Psoas muscle (tissue), 8 donors: ENCODE measurements at places on chromosomes 1 and 21.

DNA sequence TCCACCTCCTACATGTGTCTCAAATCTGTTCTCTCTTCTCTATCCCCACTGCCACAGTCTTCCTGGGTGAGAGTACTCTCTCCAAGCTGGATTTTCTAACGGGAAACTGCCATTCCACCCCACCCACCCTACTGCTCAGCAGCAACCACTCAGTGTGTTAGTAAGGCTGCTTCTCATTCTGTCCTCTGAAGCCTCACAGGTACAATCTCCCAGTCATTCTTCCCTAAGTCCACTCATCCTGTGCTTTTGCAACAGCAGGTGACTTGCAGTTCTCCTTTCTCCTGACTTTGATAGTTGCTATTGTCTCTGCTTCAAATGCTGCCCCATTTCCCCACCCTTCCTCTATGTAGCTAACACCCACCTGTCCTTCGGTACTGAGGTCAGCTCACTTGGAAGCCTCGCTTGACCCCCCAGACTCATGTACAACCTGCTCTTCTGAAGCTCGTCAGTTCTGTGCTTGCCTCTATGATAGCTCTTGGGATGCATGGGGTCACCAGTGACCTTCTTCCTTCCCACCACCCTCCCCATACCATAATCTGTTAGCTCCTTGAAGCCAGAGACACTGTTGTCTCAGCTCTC lies 188.9 kb downstream of the RRAGC start:
- H3K4me3 ChIP-seq, result no peak overlapping the region
- H3K27me3 ChIP-seq, result peaks cover 5% of the 10 kb centered on the region
- H3K27ac ChIP-seq, result no peak overlapping the region
- H3K36me3 ChIP-seq, result no peaks in the 10 kb centered on the region
- DNase-seq, result no peak

DNA sequence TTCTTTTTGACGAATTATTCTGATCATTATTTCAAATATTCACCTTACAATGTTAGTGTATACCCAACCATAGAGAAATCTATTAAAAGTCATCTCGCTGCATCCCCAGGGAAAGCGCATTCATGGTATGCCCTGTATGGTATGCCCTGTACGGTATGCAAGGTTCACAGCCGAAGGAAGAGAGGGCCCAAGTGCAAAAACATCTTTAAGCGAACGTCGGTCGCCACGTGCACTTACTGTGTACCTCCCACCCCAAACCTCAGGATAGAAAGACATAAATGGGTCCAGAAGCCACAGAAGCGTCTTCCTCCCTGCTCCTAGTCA lies 14.4 kb downstream of the HLX start:
- H3K36me3 ChIP-seq, result no peaks in the 10 kb centered on the region
- peaks cover 37% of the 10 kb centered on the region for H3K27me3 ChIP-seq
- H3K4me1 ChIP-seq, result peaks cover 3% of the 10 kb centered on the region
- DNase-seq, result no peak
- H3K4me3 ChIP-seq, result peak overlapping the region; percentile 55

DNA sequence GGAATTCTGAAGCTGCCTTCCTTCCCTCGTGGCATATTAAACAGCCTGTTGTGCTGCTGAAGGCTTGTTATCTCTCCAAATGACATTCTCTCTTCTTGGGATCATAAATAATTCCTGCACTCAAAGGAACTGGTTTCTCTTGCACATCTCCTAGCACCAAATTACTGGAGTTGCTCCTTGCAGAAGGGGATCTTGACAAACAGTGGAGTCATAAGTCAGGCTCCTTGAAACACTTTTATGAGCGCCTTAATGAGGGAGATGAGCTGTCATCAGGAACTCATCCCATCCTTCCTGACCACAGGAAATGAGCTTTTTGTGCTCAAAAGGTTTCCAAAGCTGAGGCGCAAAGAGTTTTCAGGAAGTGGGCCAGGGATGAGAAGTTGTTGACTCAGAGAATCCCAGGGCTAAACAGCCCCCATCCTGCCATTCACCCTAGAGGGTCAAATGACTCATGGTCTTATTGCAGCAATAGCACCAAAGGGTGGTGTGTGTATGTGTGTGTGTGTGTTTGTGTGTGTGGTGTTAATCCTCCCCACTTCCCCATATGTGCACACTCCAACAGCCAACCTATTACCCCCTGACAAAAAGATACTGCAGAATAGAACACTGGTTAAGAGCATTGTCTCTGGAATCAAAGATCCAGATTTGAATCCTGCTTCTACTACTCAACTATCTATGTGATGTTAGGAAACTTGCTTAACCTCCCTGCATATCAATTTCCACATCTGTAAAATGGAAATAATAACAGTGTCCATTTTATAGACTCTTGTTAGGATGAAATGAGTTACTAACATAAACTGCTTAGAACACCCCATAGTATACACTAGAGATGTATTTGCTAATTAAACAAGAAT lies 2.8 kb upstream of the PHC2 start:
- H3K4me1 ChIP-seq, result peaks cover 9% of the 10 kb centered on the region
- no peak overlapping the region for H3K4me3 ChIP-seq
- H3K27me3 ChIP-seq, result no peaks in the 10 kb centered on the region
- peak overlapping the region; percentile 50 for H3K27ac ChIP-seq
- H3K36me3 ChIP-seq, result no peaks in the 10 kb centered on the region

DNA sequence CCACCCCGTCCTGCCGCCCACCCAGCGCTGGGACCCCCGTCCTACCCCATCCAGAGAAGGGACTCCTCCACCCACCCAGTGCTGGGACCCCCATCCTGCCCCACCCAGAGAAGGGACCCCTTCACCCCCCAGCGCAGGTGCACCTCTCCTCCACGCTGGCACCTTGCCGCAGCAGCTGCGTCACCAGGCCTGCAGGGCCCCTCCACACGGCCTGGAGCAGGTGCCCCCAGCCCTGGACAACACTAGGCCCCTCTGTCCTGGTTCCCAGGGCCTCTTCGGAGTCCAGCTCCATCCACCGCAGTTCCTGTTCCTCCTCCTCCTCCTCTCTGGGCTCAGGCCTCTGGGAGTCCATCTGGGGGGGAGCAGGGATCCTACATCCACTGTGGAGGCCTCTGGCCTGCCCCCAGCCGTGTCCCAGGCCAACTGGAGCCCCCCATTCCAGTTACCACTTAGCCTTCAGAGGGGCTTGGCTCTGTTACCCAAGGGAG lies 378 bp downstream of the ANKRD65 start:
- peak overlapping the region; percentile 65 for H3K4me3 ChIP-seq
- no peak overlapping the region for H3K27ac ChIP-seq
- no peak for DNase-seq

GRCh38 chr1:58395355-58395754 lies 151.2 kb downstream of the OMA1 start:
- H3K27me3 ChIP-seq, result no peaks in the 10 kb centered on the region
- no peaks in the 10 kb centered on the region for H3K36me3 ChIP-seq
- H3K27ac ChIP-seq, result no peak overlapping the region
- H3K4me1 ChIP-seq, result no peaks in the 10 kb centered on the region
- no peak overlapping the region for H3K4me3 ChIP-seq
- DNase-seq, result no peak

DNA sequence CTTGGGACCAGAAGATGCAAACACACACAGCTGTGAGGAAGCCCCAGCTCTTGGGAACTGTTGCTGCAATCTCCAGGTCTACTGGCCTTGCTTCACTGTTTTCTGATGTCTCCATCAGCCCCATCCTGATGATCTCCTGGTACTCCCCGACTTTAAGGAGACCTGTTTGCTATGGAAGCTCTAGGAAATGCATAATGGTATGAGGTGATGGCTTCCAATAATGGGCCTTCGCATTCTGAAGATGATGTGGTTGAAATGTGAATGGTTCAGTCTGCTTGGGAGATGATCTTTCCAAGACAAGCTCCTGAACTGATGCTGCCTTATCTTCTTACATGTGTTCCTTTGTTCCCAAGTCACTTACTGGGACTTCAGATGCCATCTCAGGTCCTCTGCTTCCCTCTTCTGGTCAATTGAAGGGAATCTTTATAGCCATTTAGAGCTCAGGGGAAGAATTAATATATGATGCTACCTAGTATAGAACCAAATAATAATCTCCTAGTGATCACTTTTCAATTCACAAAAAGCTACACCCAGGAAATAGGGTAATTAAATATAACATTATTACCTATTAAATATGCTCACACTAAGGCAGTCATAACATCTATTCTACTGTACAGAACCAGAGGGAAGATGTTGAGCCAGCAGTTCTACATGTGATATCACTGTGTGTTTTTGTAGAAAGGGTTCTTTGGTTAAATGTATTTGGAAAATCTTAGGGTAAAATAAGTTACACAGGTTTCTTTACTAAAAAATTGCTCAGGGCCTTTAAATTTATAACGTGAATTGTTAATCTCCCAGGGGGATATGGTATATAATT lies 73.9 kb upstream of the VTCN1 start:
- no peak overlapping the region for H3K4me3 ChIP-seq
- no peak overlapping the region for H3K27ac ChIP-seq
- H3K27me3 ChIP-seq, result no peaks in the 10 kb centered on the region
- no peaks in the 10 kb centered on the region for H3K4me1 ChIP-seq
- DNase-seq, result no peak

- H3K4me1 ChIP-seq, result no peaks in the 10 kb centered on the region
- no peaks in the 10 kb centered on the region for H3K27me3 ChIP-seq
- H3K4me3 ChIP-seq, result no peak overlapping the region
- DNase-seq, result peak; percentile 63
Observed at GRCh38 chr1:226608699-226609505, 60.3 kb downstream of the STUM start.
